ENCODE measurements at places on chromosomes 16 and 17.

GRCh38 chr16:89256651-89257254 lies 39.2 kb downstream of the ZNF778 start:
- peak; percentile 33 for DNase-seq

DNA sequence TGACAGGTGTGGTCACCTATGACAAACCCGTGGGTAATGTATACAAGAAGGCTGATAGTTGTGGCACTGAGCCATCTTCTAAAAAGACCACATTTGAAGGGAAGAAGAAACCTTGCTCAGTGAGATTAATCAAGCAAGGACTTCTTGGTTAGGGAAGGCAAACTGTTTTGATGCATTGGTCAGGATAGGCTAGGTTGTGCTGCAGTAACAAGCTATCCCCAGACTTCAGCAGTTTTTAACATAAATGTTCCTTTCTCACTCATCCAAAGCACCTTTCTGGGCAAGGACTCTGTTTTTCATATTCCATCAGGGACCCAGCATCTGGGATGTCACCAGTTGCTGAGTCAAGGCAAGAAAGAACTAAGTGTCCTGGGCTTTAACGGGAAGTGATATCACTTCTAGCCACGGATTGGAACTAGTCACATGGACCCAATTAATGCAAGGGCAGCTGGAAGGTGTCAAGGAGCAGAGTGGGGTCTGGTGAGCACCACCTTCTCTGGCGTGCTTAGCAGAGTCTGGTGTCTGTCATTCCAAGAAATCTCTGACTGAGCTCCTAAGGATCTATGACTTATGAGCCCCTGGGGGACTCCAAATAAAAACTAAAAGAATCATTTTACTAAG lies 52.0 kb upstream of the CCL2 start:
- no peak for DNase-seq

DNA sequence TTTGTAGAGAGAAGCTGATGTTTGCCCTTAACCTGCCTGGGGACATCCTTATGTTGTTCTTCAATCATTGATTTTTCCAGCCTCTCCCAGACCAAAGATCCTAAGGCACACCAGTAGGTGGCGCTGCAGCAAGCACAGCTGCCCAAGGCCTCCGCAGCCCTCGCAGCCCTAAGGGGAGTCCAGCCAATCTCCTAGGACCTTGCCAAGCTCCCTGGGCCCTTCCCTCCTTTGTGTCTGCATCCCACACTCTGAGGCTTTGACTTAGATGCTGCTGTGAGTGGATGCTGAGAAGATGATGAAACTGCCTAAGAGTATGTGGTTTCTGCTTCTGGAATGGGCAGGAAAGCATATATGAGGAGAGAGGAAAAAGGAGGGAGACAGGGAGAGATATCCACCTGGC lies 47.1 kb downstream of the SPACA3 start:
- no peak for DNase-seq

DNA sequence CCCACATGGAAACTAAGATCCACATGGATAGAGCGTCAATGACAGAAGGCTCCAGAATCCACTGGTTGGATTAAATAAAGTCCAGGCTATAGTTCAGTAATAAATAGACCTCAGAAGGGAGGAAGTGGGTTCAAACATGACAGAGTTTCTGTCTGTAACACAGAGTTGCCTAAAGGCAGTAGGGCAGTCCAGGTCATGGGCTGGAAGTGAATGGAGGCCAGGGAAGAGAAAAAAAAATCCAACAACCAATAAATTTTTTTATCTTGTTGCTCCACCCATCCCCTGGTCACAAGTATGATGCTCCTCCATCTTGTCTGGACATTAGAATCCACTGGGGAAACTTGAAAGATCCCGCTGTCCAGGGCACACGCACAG lies 92.4 kb downstream of the RGS9 start:
- no peak for DNase-seq

- DNase-seq = no peak
Measured at GRCh38 chr17:27649929-27650328, 18.9 kb downstream of the LGALS9 start.

DNA sequence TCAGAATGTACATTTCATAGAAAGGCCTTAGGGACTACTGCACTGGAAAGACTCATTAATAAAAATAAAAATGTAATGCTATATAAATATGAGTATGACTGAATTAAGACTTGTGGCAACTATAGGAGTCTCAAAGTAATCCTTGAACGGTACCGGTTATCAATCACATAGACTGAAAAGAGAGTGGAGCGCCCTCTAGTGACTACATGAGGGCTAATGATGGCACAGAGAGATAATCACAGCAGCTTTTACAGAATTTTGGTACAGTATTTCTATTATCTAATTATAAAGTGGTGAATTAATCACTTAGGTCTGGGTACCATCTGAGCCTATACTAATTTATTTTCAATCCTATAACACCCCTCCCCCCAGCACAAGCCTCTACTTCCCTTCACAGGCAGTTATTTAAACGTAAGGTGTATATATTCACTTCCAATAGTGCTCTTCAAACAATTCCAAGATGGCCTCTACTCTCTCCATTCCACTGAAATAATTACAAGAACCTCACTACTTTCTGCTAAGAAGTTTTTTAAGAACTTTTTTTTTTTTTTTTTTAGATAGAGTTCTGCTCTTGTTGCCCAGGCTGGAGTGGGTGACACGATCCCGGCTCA lies 40.7 kb upstream of the ANKFY1 start:
- DNase-seq = peak; percentile 14

GRCh38 chr17:45307290-45308015 lies 9.4 kb downstream of the MAP3K14 start:
- DNase-seq = peak; percentile 14

DNA sequence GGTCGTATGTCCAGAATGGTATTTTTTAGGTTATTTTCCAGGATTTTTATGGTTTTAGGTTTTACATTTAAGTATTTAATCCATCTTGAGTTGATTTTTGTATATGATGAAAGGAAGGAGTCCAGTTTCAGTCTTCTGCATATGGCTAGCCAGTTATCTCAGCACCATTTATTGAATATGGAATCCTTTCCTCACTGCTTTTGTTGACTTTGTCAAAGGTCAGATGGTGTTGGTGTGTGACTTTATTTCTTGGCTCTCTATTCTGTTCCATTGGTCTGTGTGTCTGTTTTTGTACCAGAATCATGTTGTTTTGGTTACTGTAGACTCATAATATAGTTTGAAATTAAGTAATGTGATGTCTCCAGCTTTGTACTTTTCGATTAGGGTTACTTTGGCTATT lies 26.4 kb upstream of the TEKT1 start:
- no peak for DNase-seq

DNA sequence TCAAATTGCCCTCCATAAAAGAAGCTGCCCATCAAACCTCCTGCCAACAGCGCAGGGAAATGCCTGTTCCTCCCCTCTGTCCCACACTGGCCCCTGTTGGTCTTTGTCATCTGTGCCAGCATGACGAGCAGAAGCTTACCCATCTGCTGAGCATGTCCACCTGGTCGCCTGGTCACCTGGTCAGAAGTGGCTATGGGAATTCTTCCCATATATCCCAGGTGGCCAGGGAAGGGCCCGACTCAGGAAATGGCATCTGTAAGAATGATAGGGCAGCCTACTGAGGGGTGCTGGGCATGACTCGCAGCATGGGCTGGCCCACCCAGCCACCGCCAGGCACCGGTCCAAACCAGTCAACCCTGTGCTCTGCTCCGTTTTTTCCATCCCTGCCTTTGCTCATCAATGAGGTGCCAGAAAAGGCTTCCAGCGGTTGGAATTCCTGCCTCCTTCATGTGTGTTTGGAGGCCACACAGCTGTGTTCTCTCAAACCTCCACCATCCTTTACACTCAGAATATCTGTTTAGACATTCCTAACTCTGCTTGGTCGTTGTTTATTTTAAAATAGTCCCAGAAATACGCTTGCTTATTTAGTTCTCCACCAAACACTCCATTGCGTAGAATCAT lies 145.2 kb downstream of the CLEC16A start:
- DNase-seq = no peak

DNA sequence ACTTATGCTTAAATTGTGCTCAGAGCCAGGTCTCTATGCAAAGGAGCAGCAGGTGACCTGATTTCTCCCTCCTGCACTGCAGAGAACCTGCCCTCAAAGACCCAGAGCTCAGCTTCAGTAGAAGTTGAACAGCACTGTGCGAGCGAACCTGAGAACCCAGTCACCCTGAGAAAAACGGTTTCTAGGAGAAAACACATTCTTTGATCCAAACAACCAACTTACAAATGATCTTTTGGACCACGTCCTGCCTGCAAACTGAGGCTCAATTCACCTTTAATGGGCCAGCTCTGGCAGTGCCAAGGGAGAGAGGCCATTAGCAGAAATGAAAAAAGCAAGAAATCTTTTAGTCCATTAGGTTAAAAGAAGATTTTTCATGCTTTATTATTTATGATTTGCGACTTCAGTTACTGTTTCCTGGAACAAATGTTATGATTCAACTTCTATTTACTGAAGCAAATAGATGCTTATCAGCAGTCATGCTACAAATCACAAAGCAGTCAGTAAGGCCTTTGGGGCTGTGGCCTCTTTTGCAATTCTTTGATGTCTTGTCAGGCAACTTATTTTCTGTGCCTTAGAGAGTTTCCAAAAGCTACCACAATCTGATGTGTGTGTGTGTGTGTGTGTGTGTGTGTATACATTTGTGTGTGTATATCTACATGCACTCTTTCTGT lies 65.7 kb upstream of the LRRC37A3 start:
- no peak for DNase-seq

- no peak for DNase-seq
Measured at GRCh38 chr16:63337264-63337663, 1301.0 kb upstream of the CDH8 start.

DNA sequence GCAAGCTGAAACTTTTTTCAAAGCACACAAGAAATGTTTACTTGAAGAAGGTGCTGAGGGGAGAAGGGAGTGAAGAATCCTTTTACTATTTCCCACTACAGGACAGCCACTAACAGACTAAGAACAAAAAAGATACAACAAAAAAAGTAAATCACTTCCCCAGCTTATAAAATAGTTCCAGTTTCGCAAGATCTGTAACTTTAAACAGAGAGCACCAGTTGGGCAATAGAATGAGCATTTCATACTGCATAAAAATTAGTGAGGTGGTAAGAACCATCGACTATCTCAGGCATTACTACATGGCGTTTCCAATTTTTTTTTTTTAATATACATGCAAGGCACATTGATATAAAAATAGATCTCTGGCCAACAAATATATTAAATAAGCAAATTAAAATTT lies 11.1 kb downstream of the CRYBA1 start:
- DNase-seq = no peak

DNA sequence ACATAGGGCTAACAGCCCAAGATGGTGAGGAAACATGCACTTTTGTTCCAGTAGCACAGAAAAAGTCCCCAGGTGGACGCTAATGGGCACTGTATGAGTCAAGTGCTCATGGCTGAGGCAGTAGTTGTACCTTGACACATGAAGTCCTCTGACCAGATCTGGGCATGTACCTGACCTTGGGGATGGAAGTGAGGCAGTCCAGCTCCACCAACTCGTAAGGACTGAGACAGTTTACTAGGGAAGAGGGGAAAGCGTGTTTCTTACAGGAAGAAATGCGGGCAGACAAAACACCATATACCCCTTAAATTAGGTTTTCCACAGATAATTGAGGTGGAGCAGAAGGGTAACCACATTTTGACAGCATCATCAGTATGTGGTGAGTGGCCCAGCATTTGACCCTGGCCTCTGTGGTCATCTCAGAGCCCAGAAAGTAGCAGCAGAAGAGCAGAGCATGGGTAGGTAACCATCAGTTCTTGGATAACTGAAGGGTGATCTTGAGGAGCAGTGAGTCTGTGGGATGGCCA lies 32.4 kb upstream of the METTL9 start:
- no peak for DNase-seq

- DNase-seq = no peak
Measured at GRCh38 chr17:45969726-45970125, 29.3 kb upstream of the STH start.

DNA sequence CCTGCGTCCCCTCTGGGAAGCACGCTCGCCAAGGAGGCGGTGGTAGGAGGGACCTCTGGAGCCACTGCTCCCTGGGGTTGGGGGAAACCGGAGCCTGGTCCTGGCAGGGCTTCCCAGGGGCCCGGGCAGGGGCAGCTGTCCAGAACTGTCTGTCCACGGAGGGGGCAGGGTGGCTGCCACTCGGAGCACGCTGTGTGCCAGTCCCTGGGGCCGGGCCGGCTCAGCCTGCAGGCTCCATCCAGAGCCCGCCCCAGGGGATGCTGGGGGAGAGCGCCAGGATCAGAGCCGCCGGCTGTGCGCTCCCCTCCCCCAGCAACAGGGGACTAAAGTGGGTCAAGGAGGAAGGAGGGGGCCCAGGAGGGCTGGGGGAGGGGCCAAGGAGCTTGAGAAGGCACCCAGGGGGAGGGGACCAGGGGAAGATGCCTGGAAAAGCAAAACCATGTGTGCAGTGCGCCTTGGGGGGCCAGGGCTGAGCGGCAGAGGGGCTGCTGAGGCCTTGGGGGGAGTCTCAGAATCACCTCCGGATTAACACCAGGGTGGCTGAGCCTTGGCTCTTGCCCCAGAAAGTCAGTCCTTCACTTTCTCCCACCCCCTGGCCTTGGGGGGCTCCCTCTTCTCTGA lies 21.3 kb downstream of the ZNF423 start:
- no peak for DNase-seq

- DNase-seq = no peak
Measured at GRCh38 chr16:67641779-67642708, 2.9 kb upstream of the CARMIL2 start.

- no peak for DNase-seq
Measured at GRCh38 chr17:8994319-8994718, 27.0 kb upstream of the NTN1 start.

DNA sequence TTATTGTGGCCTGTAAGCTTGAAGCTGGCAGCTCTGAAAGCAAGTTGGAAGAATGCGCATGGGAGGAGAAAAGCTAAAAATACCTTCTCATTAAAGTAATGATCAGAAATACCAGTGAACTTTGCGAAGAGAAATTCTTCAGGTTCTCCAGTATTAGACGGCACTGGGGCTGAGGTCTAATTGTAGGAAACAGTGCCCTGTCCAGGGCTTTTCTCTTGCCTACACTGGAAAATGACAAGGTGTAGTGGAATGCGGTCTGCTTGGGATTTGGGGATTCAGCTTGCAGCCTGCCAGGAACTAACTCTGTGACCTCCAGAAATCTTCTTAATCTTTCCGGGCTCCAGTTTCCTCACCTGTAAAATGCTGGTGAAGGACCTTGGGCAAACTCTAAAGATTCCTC lies 53.3 kb upstream of the KCNJ16 start:
- no peak for DNase-seq

DNA sequence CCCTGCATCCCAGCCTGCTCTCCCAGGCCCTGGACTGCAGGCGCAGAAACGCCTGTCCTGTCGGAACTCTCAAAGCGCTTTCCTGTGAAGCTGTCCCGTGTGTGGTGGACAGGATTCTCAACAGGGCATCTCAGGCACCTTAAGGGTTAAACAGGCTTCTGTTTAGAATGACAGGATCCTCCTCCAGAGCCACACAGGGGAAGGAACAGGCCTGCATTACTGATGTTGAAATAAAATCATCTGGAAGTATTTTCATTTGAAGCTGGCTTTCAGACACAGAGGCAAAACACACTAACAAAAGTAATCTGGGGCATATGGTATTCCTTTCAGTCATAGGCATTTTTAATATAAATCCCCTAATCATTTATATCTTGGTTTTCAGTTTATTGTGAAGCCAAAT lies 7.4 kb downstream of the HS3ST3A1 start:
- no peak for DNase-seq

- DNase-seq = no peak
Measured at GRCh38 chr17:71327376-71328059, 793.3 kb upstream of the SOX9 start.
